A549 treated with dexamethasone at 1 μM for 4 hours (cell line): ENCODE measurements at places on chromosomes 7 and 10. TPM values are rescaled to one million over a fixed set of nuclear protein-coding genes. Genes with fewer than 3 reads are reported as not detected.

Gene RNF32
- 0.70 to 2.1 TPM (median 1.5 TPM) in 5 replicates for total RNA-seq

Gene FFAR4
- total RNA-seq = 0.06 to 0.13 TPM (median 0.09 TPM) in 5 replicates

Gene BNIP3
- total RNA-seq = 43.0 to 46.1 TPM (median 44.6 TPM) in 5 replicates

Gene ELMO1
- 3.1 to 4.0 TPM (median 3.6 TPM) in 5 replicates for total RNA-seq

Gene ADO
- total RNA-seq = 17.4 to 21.8 TPM (median 20.7 TPM) in 5 replicates

Gene HECW1
- 15.9 to 20.5 TPM (median 19.2 TPM) in 5 replicates for total RNA-seq

Gene LAMB1
- 106 to 129 TPM (median 124 TPM) in 5 replicates for total RNA-seq

Gene SMO
- 10.6 to 14.5 TPM (median 12.6 TPM) in 5 replicates for total RNA-seq

Gene CPA4
- 3.7 to 6.3 TPM (median 4.6 TPM) in 5 replicates for total RNA-seq

Gene CADPS2
- total RNA-seq = 0.03 to 0.07 TPM (median 0.05 TPM) in 4 of 5 replicates, not detected in the other

Gene EPO
- total RNA-seq = 0.06 TPM in 1 of 5 replicates, not detected in the others

Gene CTAGE4
- 0.05 TPM in 2 of 5 replicates, not detected in the others for total RNA-seq

Gene LRRD1
- not detected in 5 replicates for total RNA-seq

Gene SPOCK2
- total RNA-seq = 0.29 to 0.59 TPM (median 0.50 TPM) in 5 replicates
